ENCODE measurements at places on chromosomes 1 and 21.

DNA sequence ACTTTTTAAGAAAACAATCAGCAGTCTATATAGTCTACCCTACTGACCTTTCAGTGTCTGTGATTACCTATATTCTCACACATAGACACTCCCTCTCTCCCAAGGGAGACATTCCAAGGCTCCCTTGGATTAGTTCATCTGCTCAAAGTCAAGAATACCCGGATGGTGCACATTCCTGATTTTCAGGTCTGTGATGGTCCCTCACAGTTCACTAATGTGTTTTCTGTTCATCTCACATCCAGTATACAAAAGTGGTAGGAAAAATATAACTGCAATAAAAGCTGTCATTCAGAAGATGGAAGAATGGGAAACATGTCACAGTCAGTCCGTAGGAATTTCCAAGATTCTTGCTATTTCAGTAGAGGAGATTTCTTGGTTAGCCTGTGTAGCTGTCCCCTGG, 224.1 kb upstream of the CACYBP start:
- DNase-seq, result no peak

GRCh38 chr1:174044418-174045222, 22.5 kb upstream of the RC3H1 start:
- DNase-seq, result no peak

DNA sequence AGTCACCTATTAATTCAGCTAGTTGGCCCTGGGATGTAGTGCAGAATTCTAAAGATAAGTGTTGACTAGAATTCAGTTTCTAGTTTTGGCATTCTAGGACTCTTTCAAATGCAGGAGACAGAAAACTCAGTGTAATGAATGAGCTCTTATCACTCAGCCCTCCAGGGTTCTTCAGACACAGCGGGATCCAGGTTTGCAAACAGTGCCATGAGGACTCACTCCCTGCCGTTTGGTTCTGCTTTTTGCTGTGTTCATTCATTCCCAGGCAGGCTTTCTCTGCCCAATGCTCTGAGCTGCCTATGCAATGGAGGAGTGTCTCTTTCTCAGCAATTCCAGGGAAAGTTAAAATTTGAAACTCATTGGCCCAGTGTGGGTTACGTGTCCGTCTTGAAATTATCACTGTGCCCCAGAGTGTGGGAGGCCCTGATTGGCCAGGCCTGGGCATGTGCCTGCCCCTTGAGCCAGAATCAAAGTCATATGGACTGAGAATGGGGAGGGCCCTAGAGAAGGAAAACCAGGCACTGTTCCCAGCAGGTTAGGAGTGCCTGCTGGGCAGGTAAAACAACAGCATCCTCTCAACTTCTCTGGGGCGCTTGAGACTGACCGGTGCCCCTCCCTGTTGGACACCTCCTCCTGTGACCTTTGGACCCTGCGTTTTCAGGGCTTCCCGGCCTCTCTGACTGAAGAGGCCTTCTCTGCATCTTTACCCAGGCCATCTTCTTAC, 43.4 kb downstream of the TMEM51 start:
- no peak for DNase-seq

DNA sequence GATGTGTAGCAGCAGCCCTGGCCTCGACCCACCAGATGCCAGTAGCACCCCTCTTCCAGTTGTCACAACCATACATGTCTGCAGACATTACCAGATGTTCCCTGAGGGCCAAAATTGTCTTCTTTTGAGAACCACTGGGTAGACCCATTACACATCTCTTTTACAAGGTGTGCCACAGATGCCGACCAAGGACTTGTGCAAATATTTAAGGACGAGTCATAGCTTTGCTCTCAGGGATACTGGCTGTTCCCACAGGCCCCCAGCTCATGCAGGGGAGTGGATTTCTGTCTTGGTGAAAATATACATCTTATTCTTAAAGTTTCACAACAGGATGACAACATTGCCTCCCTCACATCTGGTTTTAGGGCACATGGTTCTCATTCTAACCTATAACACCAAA, 59.4 kb upstream of the ZBTB18 start:
- no peak for DNase-seq

GRCh38 chr1:22248746-22249145, 105.8 kb upstream of the WNT4 start:
- no peak for DNase-seq

DNA sequence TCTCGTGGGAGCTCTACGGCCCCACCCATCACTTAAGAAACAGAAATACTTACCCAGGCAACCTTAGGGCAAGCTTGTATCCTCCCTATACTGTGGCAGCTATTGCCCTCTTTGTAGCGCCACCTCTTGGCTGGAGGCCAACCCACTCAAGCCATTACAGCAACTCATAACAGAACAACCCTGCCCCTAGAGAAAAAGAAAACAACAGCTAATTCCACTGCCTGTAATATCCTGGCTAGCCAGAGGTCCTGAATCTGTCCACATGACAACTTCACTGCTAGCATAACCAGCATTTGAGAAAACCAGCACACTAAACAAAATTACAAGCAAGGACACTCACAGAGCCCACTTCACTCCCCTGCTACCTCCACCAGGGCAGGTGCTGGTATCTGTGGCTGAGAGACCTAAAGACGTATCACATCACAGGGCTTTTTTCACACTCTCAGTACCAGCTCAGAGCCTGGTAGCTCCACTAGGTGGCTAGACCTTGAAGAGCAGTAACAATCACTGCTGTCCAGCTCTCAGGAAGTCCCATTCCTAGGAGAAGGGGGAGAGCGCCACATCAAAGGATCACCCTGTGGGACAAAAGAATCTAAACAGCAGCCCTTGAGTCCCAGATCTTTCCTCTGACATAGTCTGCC, 14.5 kb upstream of the MX1 start:
- no peak for DNase-seq

GRCh38 chr1:155911156-155912055, at the start of gene RIT1:
TSS of gene RIT1 (minus strand) at chr1:155911349. CDS start at chr1:155910761, 588 bp downstream.
- DNase-seq, result peak; percentile 50
